ENCODE measurements at places on chromosomes 3 and 15. TPM values are rescaled to one million over a fixed set of nuclear protein-coding genes. Genes with fewer than 3 reads are reported as not detected.
A peak's percentile ranks its signal among the peaks of the same experiment; 100 is the strongest.

The GPR149 gene
- not detected for total RNA-seq

The ILDR1 gene
- total RNA-seq, result 8.9 TPM

The RAB6B gene
- total RNA-seq, result 3.3 TPM

The CISH gene
- 50.2 TPM for total RNA-seq

The SCAMP5 gene
- 4.8 TPM for total RNA-seq

The EFCC1 gene
- total RNA-seq, result 7.4 TPM

The FOXP1 gene
- 287 TPM for total RNA-seq

The RFTN1 gene
- 50.8 TPM for total RNA-seq

The PLSCR4 gene
- 95.2 TPM for total RNA-seq

The SEMA3B gene
- total RNA-seq, result 95.7 TPM

- peaks cover 45% of the 10 kb centered on the region for H3K36me3 ChIP-seq
- peak; percentile 67 for DNase-seq
- no peak overlapping the region for H3K27ac ChIP-seq
- H3K27me3 ChIP-seq, result no peaks in the 10 kb centered on the region
Observed at GRCh38 chr15:39582286-39582976, 1.6 kb downstream of the THBS1 start.

GRCh38 chr3:65268426-65268825 is 580.6 kb upstream of the ADAMTS9 start:
- H3K27me3 ChIP-seq, result no peaks in the 10 kb centered on the region
- no peaks in the 10 kb centered on the region for H3K4me1 ChIP-seq
- no peak overlapping the region for H3K27ac ChIP-seq
- DNase-seq, result no peak
- H3K4me3 ChIP-seq, result no peak overlapping the region

- H3K4me3 ChIP-seq, result no peak overlapping the region
- no peaks in the 10 kb centered on the region for H3K27me3 ChIP-seq
- no peaks in the 10 kb centered on the region for H3K4me1 ChIP-seq
- no peak for DNase-seq
Observed at GRCh38 chr15:97143592-97144376, 813.3 kb downstream of the NR2F2 start.

GRCh38 chr15:29844290-29844903 is 22.1 kb upstream of the TJP1 start:
- H3K36me3 ChIP-seq, result no peaks in the 10 kb centered on the region
- no peak overlapping the region for H3K4me3 ChIP-seq

DNA sequence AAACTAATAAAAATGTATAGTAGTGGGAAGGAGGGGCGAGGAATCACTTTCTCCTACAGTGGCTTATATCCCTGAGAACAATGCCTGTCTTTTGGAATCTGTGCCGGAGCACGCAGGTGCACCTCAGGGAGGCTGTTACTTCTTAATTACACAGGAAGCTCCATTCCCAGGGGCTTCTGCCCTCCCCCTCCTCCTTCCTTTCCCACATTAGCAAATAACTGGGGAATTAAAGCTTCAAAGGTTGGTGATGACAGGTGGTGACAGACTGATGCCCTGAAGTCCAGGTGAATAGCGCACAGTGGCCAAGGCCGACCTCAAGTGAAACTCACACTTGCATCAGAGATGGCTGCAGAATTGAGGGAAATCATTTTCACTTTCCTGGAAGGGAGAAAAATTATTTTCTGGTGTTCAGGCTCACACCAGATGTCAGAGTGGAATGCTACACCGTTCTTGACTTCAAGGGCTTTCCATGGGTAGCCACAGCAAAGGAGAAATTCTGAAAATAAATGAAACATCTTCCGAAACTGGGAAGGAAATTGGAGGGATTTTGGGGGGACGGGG is 3.7 kb downstream of the GRAMD2A start:
- H3K4me3 ChIP-seq, result no peak overlapping the region
- no peak overlapping the region for H3K27ac ChIP-seq
- no peak for DNase-seq
- H3K27me3 ChIP-seq, result peaks cover 3% of the 10 kb centered on the region
- H3K4me1 ChIP-seq, result no peaks in the 10 kb centered on the region

DNA sequence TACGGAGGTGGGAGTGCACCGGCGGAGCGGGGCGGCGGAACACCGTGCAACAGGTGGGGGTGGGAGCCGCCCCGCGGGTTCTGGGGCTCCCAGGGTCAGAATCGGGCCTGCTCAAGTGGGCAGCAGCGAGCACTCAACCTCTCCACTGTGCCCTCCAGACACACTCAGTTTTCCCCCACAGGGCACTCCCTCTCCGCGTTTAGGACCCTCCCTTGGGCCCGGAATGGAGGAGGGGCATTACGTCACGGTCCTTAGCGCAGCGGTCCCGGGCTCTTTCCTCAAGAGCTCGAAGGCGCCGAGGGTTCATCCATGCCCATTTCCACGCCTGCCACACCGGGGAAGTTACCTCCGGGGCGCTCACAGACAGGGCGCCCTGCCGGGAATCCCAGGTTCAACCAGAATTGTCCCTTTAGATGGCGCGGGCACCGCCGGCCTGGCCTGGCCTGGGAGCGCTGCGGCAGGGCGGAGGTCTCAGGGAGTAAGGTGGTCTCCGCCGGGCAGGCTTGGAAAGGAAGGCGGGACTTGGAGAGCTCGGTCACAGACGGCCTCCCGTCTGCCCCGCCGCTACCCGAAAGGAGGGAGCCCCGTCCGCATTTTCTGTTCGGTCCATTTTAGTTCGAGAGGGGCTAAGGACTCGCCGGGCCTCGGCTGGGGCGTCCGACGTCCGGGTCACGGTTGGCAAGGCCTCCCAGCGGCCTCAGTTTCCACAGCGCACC is 5.1 kb downstream of the RNU6-1 start:
- H3K4me1 ChIP-seq, result peaks cover 13% of the 10 kb centered on the region
- DNase-seq, result peak; percentile 39
- peaks cover 73% of the 10 kb centered on the region for H3K27me3 ChIP-seq
- H3K4me3 ChIP-seq, result peak overlapping the region; percentile 24

DNA sequence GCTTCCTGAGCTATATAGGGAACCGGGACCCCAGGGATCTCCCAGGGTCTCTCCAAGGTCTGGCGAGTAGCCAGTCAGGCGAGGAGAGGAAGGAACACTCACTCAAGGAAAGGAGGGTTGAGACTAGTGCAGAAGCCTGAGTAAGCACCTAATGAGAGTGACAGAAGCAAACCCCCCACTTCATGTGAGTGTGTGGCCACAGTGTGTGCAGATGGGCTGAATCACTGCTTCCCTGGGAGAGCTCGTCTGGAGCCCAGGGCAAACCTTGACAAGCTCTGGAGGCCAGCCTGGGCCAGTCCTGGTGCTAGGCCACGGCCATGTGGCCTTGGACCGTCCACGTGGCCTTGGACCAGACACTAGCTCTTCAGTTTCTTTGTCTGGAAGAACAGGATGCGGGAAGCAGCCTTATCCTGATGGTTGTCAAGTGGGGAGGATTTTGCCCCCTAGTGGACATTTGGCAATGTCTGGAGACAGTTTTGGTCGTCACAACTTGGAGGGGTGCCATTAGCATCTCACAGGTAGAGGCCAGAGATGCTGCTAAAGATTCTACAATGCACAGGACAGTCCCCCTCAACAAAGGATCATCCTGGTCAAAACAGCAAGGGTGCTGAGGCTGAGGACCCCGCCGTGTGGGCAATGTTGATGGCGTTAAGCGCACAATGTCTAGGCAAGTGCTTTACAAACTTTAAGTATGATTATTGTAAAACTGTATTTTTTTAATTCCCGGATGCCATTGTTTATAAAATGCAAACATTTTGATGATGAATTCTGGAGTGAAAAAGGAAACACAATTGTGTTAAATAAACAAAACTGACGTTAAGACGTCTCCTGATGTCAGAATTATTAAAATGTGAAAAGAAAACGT is 34.8 kb upstream of the CTSH start:
- DNase-seq, result peak; percentile 78
- no peak overlapping the region for H3K4me3 ChIP-seq
- no peaks in the 10 kb centered on the region for H3K27me3 ChIP-seq

DNA sequence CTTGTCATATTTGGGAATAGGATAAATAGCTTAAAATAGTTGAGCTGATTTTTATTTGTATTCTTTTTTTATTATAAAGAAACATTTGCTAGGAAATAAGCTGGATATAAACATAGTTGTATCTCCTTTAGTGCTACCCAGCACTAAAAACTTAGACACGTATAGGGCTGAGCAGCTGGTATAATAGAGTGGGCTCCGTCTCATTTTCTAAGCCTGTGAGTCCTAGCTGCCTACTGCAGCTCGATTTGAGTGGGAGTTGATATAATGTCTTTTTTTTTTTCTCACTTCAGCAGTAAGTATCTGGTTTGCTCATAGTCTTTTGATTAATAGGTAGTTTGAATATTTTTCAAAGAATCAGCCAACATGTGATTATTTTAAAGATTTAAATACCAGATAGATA is 34.2 kb downstream of the TFG start:
- no peak for DNase-seq
- H3K4me1 ChIP-seq, result no peaks in the 10 kb centered on the region
- H3K27ac ChIP-seq, result no peak overlapping the region
- H3K36me3 ChIP-seq, result peaks cover 41% of the 10 kb centered on the region

DNA sequence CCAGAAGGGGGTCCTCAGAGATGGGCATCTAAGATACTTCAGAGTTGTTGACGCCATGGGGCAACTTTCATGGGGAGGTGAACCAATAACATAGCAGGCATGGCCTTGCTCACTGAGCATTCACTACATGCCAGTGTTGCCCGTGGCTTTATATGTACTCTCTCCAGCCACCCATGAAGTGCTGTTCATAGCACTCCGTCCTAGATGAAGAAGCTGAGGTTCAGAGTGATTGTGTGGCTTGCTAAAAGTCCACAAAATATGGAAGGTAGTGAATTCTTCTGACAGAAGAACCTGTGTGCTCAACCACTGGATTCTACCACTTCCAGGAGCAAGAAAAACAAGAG is 9.8 kb upstream of the SEMA4B start:
- no peaks in the 10 kb centered on the region for H3K27me3 ChIP-seq
- H3K4me3 ChIP-seq, result no peak overlapping the region
- H3K36me3 ChIP-seq, result no peaks in the 10 kb centered on the region
- no peak for DNase-seq

- H3K27ac ChIP-seq, result peak overlapping the region; percentile 51
- H3K4me1 ChIP-seq, result peaks cover 65% of the 10 kb centered on the region
- peak overlapping the region; percentile 14 for H3K4me3 ChIP-seq
- H3K27me3 ChIP-seq, result no peaks in the 10 kb centered on the region
- no peaks in the 10 kb centered on the region for H3K36me3 ChIP-seq
Observed at GRCh38 chr3:4584456-4585249, 91.5 kb downstream of the ITPR1 start.

DNA sequence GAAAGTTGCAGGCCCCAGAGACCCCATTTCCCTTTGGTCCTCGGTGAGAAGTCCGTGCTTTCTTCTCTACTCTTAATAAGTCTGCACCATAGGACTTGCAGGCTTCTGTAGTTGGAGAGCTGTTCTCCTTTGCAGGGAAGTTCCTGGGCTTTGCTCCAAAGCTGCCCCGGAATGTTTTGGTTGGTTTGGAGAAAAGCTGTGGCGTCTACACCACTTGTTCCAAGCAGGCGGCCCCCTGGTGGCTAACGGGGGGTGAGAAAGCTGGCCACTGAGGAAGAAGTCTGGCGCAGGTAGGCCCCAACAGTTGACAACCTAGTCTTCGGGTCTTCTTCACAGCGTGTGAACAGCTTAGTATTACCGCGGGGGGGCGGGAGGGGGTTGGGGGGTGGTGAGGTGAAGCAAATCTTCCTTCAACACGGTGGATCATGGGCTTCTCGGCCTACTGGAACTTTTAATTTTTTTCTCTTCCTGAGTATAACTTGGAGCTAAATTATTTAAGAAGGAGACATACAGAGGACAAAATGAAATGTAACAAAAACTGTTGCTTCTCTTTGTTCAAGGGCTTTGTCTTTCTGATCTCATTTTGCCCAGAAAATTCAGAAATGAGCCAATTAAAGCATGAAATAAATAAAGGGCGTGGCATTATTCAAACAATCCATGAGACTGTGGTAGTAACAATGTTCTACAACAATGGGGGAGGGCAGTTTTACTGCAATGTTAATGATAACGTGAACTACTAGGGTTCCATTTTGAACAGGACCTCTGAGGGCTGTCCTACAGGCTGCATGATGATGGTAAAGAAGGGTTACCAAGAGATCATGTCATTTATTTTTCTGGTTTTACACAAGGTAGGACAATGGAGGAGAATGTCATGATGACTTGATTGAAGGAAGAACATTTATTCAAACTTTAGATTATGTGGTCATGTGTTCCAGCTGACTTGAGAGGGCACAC is 2.2 kb upstream of the THRB start:
- H3K36me3 ChIP-seq, result no peaks in the 10 kb centered on the region
- H3K4me3 ChIP-seq, result no peak overlapping the region
- H3K27me3 ChIP-seq, result no peaks in the 10 kb centered on the region
- peak; percentile 83 for DNase-seq

GRCh38 chr15:42056934-42057798 is 36.3 kb upstream of the PLA2G4E start:
- no peak overlapping the region for H3K4me3 ChIP-seq
- H3K27ac ChIP-seq, result no peak overlapping the region
- H3K27me3 ChIP-seq, result no peaks in the 10 kb centered on the region
- peaks cover 3% of the 10 kb centered on the region for H3K4me1 ChIP-seq
- no peaks in the 10 kb centered on the region for H3K36me3 ChIP-seq

DNA sequence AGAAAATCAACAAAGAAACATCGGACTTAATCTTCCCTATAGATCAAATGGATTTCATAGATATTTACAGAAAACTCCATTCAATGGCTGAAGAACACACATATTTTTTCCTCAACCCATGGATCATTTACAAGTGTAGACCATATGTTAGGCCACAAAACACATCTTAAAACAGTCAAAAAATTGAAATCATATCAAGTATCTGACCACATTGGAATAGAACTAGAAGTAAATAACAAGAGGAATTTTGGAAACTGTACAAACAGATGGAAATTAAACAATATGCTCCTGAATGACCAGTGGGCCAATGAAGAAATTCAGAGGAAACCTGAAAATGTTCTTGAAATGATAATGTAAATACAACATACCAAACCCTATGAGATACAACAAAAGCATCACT is 323.1 kb upstream of the GPR149 start:
- no peaks in the 10 kb centered on the region for H3K36me3 ChIP-seq
- no peak for DNase-seq
- H3K4me3 ChIP-seq, result no peak overlapping the region
- H3K27me3 ChIP-seq, result no peaks in the 10 kb centered on the region
- H3K27ac ChIP-seq, result no peak overlapping the region

DNA sequence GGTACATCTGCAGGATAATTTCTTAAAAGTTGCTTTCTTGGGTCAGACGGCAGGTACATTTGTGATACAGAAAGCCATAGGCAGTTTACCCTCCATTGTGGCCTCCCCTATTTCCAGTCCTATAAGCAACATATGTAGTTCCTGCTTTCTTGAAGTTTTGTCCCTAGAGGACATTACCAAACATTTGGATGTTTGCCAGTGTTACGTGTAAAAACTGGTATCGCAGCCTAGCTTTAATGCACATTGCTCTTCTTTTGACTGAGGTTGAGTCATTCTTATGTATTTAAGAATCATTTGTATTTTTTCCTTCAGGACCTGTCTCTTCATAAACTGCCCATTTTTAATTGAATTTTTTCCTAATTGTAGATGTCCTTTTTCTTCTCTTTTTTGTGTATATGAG is 114.3 kb downstream of the DIPK2A start:
- no peaks in the 10 kb centered on the region for H3K4me1 ChIP-seq
- no peaks in the 10 kb centered on the region for H3K36me3 ChIP-seq
- DNase-seq, result no peak
- H3K4me3 ChIP-seq, result no peak overlapping the region
- no peaks in the 10 kb centered on the region for H3K27me3 ChIP-seq

GRCh38 chr15:52010633-52011595 is 8.1 kb upstream of the MAPK6 start:
- H3K4me3 ChIP-seq, result no peak overlapping the region
- peak overlapping the region; percentile 63 for H3K27ac ChIP-seq
- no peaks in the 10 kb centered on the region for H3K27me3 ChIP-seq
- no peaks in the 10 kb centered on the region for H3K36me3 ChIP-seq
- H3K4me1 ChIP-seq, result peaks cover 10% of the 10 kb centered on the region
- no peak for DNase-seq

- no peak overlapping the region for H3K4me3 ChIP-seq
- no peaks in the 10 kb centered on the region for H3K36me3 ChIP-seq
- no peak for DNase-seq
Observed at GRCh38 chr3:185070491-185071286, 82.2 kb downstream of the C3orf70 start.
